ENCODE measurements at places on chromosomes 5 and 9.

GRCh38 chr5:94903726-94904125 lies 285.3 kb downstream of the SLF1 start:
- DNase-seq = no peak

DNA sequence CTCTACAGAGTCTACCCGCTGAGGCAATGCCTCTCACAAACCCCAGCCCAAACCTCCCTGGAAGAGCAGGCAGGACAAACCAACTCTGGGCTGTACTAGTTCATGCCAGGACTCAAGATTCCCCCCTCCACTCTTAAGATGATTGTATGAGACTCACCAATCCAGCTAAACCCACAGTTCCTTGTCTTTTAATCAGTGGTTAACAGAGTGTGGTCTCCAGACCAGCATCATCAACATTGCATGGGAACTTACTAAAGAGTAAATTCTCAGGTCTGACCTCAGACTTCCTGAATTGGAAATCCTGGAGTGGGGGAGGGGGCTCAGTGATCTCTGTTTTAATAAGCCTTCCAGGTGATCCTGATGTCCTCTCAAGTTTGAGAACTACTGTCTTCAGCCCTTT lies 240.9 kb downstream of the GAS1 start:
- no peak for DNase-seq

GRCh38 chr9:4864234-4864661 lies 71.5 kb downstream of the RCL1 start:
- DNase-seq = no peak

DNA sequence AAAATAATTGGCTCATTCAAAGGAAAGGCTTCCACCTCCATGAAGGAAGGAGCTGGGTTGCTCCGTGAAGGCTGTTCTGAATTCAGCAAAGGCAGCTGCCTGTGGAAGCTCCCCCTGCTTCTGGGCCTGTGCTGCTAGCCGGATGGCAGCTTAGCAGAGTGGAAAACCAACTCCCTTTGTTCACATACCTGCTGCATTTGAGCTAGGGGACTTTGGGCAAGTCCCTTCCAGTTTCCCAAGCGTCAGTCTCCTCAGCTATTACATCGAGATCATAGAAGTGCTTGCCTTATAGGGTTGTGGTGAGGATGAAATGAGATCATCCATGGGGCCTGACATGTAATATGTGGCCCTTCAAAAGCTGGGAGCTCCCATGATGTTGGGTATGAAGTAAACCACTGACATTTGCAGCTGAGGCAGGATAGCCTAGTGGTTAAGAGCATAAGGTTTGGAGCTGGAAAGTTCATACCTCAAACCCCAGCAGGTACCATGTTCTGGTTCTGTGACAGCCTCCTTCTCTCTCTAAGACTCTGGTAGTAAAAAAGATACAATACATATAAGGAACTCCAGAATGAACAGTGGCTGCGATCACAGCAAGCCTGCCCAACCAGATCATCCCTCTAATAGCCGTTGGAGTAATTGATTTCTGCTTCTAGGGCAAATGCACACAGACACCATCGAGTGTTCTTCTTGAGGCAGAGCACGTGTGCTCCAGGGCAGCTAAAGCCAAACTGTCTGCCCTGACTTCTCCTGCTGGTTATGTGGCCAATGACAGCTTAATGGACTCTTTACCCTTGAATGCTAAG lies 11.0 kb upstream of the DENND1A start:
- DNase-seq = no peak

DNA sequence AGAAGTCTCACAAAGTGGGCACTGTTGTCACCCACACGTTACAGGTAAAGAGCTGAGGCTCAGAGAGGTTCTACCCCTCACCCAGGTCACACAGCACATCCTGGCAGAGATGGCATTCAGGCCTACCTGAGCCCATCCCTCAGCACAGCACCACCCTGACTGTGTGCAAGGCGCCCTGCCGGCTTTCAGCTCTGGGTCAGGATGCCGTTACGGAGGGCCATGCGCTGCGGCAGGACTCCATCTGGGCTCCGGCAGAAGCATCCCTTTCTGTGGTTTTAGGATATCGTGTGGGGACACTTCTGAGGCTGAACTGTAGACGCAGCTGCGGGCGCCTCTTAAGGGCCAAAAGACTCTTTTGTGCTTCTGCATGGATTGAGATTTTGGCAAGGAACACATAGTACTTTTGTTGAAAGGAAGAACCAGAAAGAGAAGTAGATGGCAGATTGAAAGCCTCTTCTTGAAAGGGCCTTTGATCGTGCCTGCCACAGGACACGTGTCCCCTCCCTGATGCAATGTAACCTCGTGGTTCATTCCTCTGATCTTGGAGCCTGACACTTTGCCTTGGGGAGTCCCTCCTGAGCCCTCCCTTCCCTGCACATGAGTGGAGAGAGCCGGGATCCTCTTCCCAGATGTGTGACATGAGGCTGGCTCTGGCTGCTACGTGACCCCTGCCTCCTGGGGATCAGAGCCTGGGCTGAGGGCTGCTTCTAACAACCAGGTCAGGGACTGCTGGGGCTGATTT lies 31.3 kb downstream of the USP20 start:
- DNase-seq = no peak

DNA sequence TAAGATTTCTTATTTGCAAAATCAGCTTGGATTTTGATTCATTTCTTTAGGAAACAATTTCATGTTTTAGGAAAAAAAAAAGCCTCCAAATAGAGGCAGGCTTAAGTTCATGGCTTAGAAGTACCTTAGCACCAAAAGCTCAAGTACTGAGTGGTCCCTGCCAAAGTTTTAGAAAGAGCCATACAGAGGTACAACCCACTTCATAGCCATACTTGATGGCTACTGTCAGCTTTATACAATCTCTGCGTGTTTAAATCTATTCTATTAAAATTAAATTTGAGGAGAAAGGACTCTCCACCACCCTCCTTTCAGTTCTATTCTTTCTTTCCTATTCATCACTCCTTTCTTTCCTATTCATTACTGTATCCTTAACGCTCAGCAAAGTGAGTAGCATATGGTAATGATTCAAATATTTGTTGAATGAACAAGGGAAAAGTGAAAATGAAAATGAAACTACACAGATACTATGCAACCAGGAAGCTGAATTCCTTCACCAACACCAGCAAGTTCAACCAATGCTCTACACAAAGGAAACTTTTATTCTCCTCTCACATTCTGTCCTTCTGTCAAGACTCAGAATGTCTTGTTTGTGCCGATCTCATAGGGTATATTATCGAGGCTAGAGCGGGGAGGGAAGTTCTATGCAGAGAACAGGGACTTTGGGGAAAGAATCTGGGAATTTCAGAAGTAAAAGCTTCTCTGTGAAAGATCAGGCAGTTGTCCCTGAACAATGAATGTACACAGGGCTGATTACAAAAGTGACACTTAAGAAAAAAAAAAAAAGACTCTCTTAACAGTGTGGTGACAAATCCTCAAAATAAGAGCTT lies 138.6 kb upstream of the SPEF2 start:
- DNase-seq = no peak

- no peak for DNase-seq
Observed at GRCh38 chr5:33072296-33072695, 361.2 kb downstream of the NPR3 start.

DNA sequence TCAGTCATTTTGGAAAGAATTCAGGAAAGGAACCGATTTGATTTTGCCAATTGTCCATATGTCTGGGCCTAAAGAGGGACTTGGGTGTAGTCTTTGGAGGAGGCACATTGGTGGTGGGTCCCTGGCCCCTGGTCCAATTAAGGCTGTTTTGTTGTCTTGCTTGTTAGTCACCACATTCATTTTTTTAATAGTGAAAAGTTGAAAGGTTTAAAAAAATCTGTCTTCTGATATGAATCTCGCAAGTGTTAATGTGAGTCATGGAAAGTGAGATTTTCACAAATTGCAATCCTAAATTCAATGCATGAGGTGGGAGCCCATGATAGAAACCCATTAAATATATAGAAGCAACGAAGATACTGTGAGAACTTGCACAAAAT lies 165.9 kb upstream of the OTULINL start:
- DNase-seq = no peak

DNA sequence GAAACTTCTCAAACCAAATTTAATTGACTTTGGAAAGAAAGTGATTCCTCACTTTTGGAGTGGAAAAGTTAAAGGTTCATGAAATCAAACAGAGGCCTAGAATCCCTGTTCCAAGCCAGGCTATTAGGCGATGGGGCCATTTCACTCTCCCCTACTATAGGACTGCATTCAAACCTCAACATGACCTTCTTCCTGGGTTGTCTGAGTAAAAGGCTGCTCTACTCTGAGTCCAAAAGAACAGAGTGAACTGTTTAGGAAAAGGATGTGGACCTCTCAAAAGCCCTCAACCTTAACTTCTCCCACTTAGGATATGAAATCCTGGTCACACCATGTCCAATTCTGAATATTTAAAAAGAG lies 15.8 kb downstream of the C5orf52 start:
- no peak for DNase-seq

DNA sequence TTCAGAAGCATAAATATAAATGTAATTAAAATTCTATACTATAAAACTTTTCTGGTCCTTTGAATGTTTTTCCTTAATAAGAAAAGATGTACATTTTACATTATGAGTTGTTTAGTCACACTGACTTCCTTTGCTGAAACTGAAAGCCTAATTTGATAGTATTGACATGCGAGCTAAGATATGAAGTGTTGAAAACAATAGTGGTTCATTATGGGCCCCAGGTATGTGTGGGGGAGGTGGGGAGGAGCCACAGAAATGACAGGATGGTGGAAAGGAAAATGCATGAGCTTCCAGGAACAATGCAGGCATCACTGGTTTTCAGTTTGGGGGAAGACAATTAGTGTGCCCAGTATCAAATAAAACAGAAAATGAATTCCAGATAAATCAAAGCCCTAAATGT lies 35.4 kb upstream of the RLN1 start:
- DNase-seq = no peak

DNA sequence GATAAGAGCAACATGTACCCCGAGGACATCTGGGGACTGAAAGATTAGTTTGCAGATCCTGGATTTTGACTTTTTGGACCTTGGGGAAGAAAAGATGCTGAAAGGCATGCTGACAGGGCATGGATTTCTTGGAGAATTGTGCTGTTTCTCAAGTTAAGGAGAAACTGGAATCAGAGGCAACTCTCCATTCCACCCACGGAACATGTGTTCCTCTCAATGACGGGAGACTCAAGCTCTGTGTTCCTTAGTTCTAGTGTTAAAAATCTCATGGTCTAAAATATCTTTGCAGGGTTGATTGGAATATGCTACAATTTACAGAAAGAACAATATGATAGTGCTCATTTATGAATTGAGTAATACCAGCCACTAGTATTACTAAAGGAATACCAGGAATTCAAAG lies 34.4 kb upstream of the CDH12 start:
- DNase-seq = no peak

- DNase-seq = peak; percentile 45
Observed at GRCh38 chr5:158979749-158980521, 119.8 kb downstream of the EBF1 start.

DNA sequence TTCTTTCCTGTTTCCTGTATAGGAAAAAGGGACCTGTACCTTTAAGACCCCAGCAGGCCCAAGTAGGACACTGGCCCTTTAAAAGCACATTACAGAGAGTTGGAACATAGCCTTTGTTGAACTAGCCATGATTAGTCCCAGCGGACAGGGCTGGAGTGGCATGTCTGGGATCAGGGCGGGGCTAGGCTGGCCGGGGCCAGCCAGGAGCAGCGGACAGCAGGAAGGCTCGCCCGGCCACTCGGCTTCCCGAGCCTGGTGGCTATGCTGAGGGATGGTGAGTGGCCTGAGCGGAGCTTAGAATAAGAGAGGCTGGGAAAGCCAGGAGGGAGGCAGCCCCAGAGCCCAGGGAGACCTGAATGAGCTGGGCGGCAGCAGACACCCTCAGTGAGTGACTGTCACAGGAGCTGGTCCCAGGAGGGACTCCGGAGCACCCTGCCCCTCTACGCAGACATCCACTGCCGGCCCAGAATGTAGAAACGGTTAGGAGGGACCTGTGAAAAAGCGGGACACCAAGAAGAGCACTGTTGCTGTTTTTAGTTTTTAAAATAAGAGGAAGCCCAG lies 92.1 kb downstream of the DAB2IP start:
- peak; percentile 90 for DNase-seq

GRCh38 chr9:34502891-34503290 lies 19.9 kb downstream of the ENHO start:
- DNase-seq = no peak

DNA sequence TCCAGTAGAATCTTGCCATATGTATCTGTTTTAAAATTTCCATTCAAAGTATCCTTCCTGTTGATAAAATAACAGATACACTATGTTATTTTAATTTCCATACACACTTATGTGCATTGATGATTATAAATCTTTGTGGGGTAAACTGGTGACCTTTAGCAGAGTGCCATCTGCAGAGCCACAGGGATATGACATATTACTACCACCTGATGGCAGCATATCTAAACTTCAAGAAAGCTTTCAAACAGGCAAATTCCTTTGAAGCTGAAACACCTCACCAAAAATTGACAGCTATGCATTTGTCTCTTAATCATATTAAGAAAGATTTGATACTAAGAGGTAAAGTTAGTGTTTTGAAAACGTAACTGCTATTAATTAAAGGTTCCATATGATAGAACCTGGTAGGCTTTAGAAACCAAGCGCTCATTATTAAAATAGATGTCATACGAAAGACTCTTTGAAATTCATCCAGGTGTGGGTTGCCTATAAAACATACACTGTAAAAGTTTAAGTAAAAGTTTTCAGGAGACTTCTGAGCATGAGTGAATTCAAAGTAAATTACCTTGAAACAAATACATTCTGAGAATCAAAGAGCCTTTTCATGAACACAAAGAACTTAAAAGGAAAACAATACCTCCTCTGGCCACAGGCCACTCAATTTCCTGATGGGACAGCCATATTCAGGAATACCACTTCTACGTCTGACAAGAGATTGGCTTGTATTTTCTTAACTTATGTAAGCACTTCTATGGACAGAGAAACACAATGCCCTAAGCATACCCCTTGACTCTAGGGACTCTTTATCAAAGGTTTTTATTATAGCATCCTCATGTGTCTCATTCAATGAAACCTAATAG lies 93.3 kb downstream of the KIAA0825 start:
- no peak for DNase-seq

DNA sequence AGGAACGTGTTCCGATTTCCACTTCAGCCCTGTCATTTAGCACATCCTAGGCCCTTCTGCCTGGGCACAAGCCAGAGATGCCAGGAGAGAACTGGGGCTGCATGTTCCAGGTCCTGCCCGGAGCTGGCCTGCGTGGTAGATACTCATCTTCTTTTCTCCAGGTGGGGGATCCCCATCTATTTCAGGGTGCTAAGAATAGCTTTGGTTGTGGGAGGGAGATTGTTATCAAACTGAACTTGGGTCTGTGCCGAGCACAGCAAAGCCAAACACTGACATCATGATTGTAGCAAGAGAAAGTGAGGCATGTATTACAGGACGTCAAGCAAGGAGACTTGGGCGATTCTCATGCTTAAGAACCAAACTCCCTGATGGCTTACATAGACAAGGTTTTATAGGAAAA lies 18.2 kb downstream of the C9orf153 start:
- no peak for DNase-seq

GRCh38 chr5:108748401-108749127 lies 867 bp downstream of the FER start:
- peak; percentile 99 for DNase-seq
